ENCODE measurements at places on chromosomes 11 and 22.
A peak's percentile ranks its signal among the peaks of the same experiment; 100 is the strongest.

DNA sequence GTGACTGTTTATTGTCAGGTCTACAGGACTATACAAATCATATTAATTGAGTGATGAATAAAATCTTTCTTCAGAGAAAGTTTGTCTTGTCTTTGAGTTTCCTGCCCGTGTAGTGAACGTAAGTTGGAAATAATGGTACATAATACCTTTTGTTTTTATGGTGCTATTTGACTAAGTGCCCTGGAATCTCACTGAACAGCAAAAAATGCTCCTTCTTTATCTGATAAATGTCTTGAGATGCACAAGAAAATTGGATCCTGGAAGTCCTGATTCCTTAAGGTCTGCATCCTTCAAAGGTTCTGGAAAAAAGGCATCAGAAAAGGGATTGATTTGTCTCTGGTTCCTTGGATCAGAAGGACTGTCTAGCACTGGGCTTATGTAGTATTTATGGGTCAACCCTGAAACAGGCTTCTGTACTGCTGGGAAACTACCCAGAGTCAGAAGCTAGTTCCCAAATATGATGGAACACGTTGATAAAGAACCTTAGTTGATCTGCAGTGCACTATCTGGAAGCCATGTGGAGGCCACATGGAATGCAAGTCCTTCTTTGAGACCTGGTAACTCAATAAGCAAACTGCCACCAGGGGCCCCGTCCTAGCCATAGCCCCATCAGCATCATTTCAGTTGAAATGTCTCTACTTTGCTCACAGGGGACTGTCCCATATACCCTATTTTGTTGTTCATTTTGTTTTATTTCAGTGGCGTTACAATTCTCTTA lies 100.6 kb upstream of the CD44 start:
- DNase-seq: no peak

DNA sequence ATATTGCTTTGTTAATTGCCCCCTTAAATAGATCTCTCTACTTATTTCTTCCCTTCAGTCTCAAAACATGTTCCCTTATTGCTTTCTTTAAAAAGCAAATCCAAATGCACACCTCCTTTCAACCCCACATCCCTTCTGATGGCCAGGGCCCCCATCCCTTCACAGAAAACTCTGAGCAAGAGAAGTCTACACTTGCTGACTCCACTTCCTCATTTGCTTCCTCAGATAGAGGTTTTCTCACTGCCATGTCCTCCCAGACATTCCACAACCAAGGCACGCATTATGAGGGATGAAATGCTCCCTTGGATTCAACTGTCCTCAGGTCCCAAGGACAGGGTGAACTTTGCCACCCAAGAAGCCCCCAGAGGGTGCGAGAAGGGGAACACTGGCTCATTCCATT lies 43.1 kb downstream of the CSNK2A3 start:
- no peak for DNase-seq

GRCh38 chr11:9952511-9953196 lies 288.8 kb downstream of the SWAP70 start:
- no peak for DNase-seq

GRCh38 chr11:15159085-15159484 lies 44.4 kb downstream of the INSC start:
- DNase-seq: peak; percentile 30

GRCh38 chr11:46894506-46894905 lies 23.8 kb downstream of the LRP4 start:
- DNase-seq: no peak

Measured in osteoblast (primary cell).